ENCODE measurements at places on chromosomes 16 and 17. TPM values are rescaled to one million over a fixed set of nuclear protein-coding genes. Genes with fewer than 3 reads are reported as not detected.

Gene MED13
- total RNA-seq = 33.3 TPM

Gene NPIPA2
- 3.6 TPM for total RNA-seq

Gene TP53TG3F
- not detected for total RNA-seq

Gene ZG16B
- 0.22 TPM for total RNA-seq

Gene GUCY2D
- not detected for total RNA-seq

Gene C16orf54
- 12.1 TPM for total RNA-seq

Gene SPATA22
- total RNA-seq = not detected

DNA sequence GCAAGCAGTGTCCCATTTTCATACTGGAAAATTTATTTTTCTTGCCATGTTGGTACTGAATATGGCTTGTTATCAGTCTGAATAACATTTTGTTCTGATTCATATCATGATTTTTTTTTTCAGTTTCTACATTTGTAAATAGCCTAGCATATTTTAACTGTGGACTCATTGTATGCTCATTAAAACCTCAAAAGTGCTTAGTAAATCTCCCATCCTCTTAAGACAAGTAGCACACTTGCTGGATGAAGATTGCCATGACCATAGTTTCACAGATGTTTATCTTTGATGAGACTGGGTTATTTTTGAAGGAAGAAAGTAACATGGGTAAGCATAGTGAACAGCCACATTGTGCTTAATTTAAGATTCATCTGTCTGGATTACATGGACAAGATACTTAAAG, 878 bp downstream of the KRT10 start:
- DNase-seq = no peak

- DNase-seq = no peak
Measured at GRCh38 chr17:4610656-4611055, 26.3 kb downstream of the SMTNL2 start.

All from activated naive CD4-positive, alpha-beta T cell treated with anti-CD3 and anti-CD28 coated beads for 36 hours (primary cell).